CD8-positive, alpha-beta memory T cell (primary cell): ENCODE measurements at places on chromosomes 6 and 20. TPM values are rescaled to one million over a fixed set of nuclear protein-coding genes. Genes with fewer than 3 reads are reported as not detected.

GRCh38 chr6:67141005-67141404 is 1434.0 kb upstream of the EYS start:
- no peak for DNase-seq

DNA sequence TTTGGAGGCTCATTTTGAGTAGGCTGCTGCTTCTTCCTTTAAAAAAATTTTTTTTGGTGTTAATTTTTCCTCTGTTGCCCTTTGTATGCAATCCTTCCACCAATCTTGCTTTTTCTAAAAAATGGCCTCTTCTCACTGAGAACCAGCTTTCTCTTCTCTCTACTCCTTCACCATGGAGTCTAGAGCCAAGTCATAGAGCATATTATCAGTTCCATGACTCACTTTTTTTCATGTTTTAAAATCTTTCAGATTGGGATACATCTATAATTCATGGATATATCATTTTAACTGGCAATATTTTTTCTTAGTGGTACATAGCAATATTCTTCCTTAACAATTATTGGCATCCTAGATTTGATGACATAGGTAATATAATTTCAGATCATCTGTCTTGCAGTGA is 62.7 kb downstream of the SLX4IP start:
- DNase-seq, result no peak

Gene GPX5
- not detected for total RNA-seq

Gene NNAT
- total RNA-seq, result 0.33 TPM

GRCh38 chr6:97666889-97667288 is 383.9 kb upstream of the MMS22L start:
- DNase-seq, result no peak

DNA sequence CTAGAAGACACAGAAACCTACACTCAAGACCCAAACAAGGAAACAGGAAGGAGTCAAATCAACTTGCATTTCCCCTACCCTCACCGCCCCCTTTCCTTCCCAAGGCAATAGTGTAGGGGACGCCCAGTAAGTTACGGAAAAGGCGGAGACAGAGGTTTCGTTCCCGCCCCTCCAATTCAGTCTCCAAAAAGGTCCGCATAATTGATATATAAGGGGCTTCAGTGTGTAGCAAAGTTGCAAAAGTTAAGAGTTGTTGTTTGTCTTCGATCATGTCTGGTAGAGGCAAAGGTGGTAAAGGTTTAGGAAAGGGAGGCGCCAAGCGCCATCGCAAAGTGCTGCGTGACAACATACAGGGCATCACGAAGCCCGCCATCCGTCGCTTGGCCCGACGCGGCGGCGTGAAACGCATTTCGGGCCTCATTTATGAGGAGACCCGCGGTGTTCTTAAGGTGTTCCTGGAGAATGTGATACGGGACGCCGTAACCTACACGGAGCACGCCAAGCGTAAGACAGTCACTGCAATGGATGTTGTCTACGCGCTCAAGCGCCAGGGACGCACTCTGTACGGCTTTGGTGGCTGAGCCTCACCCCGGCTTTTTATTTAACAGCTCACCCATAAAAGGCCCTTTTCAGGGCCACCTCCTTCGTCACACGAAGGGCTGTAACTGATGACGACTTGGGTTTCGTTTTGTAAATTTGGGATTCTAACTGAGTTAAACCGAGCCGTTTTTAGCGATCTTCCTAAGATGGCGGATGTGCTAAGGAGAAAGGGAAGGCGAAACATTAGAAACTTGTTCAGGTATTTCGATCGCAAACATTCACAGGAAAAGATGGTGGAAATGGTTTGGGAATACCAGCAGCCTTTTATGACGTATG is 124.6 kb upstream of the BTN3A2 start:
- peak; percentile 82 for DNase-seq

GRCh38 chr6:112485827-112486212 is 138.7 kb downstream of the RFPL4B start:
- DNase-seq, result no peak

Gene AK9
- total RNA-seq, result 5.1 TPM

DNA sequence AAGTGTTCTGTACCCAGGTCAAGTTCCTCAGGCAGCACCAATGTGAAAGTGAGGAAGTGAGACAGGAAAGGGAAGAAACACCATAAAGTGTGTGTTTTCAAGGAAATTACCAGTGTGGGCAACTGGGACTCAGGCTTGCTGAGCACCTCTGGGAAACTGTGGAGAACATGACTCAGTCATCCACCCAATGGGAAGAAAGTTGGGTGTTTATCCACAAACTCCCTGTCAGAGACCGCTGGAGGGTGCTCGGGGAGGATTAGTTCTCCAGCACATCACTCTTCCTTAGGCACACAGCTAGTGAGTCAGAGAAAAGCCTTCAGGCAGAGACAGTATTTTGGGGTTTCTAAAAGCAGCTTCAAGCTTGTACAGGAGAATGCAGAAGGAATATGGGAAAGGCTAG is 93.6 kb downstream of the PCSK2 start:
- no peak for DNase-seq

DNA sequence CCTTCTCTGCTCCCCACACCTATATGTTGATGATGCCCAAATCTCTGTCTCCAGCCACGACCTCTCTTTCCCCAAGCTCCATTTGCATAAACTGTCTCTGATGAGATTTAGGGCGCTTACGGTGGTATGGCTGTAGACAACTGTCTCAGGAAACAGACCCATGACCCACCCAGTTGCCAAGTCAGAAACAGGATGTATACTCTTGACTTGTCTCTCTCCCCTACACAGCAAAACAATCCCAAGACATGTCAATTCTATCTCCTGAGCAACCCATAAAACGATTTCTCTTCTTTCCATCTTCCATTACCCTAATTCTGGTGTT is 13.9 kb downstream of the GNL1 start:
- DNase-seq, result peak; percentile 64

- DNase-seq, result no peak
These were observed 9.5 kb downstream of the NPEPL1 start for GRCh38 chr20:58702161-58702510.

Gene SLC17A9
- total RNA-seq, result 26.8 TPM

- no peak for DNase-seq
These were observed 140.6 kb downstream of the OPN5 start for GRCh38 chr6:47922391-47922790.

Gene PLG
- total RNA-seq, result 0.33 TPM
